ENCODE measurements at places on chromosomes 2 and 18.

DNA sequence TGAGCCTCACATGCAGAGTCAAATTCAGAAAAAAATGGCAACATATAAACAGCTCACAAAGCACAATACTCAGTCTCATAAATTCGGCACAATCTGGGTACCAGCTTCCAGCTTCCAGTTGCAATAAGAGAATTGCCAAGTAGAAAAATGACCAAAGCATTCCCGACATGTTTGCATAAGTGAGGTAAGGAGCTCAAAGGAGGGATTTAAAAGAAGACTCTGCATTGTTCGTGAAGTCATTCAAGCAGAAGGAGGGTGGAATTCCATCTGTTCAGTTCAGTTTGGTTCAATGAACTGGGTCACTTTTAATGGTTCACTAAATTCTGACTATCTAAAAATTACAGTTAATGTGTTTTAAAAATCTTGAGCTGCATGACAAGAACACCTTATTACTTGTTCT lies 106.7 kb upstream of the KLHL14 start:
- DNase-seq, result no peak

- no peak for DNase-seq
Measured at GRCh38 chr2:230827774-230828271, 36.9 kb upstream of the ITM2C start.

- no peak for DNase-seq
Measured at GRCh38 chr2:187105218-187105617, 256.2 kb upstream of the ZSWIM2 start.

GRCh38 chr2:162435676-162436075 lies 91.7 kb downstream of the GCA start:
- peak; percentile 18 for DNase-seq

- DNase-seq, result no peak
Measured at GRCh38 chr2:98297817-98298682, 48.2 kb upstream of the CNGA3 start.

DNA sequence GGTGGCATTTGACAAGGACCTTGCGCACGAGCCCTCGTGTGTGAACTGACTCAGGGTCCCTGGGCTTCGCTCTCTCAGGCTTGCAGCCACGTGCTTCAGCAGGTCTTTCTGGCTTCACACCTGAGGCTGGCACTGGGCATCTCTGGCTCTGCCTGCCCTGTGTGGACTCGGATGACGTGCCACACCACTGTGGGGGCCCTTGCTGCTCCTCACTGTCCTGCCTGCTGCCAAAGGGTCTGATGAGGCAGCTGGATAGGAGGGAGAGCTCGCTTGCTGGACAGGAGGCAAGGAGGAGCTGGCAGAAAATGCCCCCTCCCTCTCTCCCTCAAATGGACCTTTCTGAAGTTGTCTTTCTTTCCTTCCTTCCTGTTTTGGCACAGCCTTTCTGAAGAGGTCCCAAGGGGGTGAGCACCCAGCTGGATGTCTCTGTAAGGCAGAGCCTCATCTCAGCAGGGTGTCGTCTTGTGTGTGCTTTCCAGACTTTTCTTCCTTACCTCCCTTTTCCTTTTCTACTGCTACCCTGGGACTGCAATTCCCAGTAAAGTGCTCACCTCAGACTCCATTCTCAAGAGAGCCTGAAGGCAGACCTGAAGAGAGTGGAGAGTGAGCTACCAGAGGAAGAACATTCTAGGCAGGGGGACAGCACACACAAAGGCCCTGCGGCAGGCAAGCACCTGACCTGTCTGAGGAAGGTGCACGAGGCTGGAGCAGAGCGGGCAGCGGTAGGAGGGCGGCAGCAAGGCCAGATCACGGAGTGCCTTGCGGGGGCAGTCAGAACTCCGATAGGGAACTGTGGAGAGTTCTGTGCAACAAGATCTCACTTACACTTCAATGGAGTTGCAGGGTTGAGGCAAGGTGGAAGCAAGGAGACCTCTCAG lies 5.3 kb downstream of the PER2 start:
- no peak for DNase-seq

DNA sequence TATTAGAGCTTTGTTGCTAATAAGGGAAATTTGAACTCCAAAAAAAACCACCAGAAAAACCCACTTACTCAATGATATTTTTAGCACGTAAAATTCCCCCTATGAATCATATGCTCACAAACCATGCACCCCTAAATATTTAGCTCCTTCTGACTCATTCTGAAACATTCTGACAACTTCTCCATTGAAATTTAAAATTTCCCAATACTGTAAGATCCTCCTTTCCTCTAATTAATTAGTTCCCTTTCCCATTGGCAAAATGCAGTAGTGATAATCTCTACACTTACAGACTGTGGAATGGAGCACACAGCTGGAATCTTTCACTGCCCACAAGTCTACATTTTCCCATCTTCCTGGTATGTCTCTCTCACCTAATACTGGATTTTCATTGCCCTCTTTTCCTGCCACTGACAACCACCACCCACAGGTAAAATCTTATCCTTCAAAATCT lies 215.8 kb upstream of the ACVR2A start:
- peak; percentile 20 for DNase-seq

- no peak for DNase-seq
Measured at GRCh38 chr18:42544901-42545300, 570.6 kb downstream of the RIT2 start.

GRCh38 chr2:165911981-165912380 lies 41.6 kb downstream of the TTC21B start:
- no peak for DNase-seq

DNA sequence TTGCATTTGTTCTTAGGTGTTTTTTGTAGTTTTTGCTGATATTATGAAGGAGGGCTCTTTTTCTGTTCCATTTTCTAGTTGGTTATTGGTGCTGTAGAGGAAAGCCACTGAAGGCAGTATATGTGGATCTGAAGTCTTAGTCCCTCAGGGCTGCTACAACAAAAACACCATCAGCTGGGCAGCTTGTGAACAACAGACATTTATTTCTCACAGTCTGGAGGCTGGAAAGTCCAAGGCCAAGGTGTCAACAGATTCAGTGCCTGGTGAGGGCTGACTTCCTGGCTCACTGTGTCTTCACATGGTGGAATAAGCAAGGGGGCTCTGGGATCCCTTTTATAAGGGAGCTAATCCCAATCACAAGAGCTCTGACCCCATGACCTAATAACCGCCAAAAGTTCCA lies 31.4 kb upstream of the HDAC4 start:
- DNase-seq, result no peak

- no peak for DNase-seq
Measured at GRCh38 chr18:63440219-63440618, 17.9 kb upstream of the VPS4B start.

GRCh38 chr2:113755035-113755834 lies 1.2 kb downstream of the SLC35F5 start:
- DNase-seq, result no peak

- no peak for DNase-seq
Measured at GRCh38 chr2:233476651-233477547, 89.7 kb downstream of the USP40 start.

DNA sequence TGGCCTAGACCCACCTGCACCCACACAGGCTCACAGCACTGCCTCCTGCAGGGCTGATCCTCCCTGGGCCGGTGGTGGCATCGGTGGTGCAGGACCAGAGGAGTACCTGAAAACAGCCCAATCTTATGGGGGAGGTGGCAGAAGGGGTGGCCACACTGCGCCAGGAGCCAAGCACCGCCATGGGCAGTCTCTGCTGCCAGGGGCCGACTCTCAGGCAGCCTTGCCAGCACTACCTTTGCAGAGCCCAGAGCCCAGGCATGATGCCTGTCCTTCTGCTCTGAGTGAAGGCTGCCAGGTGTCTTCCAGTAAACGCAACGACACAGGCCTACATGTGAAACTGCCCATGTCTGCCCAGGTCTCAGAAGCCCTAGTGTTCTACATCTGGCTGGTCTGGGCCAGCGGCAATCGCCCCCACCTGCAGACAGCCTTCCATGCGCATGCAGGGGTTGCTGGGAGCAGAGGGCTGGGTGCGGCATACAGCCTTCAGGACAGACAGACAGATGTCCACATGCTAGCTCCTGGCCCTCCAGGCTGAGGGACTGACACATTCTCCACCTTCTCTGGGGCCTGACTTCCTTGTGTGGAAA lies 6.8 kb downstream of the HS6ST1 start:
- no peak for DNase-seq

DNA sequence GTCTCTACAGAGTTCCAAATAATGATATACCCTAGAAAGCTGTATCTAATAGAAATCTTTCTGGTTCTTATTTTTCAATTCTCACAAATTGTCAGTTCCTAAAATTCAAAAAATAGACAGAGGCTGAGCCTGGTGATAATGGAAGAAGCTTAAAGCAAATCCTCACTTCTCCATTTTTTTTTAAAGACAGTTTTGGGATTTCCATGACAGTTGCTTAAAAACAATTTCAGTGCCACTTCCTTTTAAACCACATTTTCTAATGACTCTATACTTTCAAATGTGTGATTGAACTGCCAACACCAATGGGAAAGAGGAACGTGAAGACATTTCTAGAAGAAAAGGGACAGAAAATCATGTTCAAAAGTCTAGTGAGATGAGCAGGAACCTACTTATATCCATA lies 4.0 kb downstream of the GKN2 start:
- DNase-seq, result no peak

DNA sequence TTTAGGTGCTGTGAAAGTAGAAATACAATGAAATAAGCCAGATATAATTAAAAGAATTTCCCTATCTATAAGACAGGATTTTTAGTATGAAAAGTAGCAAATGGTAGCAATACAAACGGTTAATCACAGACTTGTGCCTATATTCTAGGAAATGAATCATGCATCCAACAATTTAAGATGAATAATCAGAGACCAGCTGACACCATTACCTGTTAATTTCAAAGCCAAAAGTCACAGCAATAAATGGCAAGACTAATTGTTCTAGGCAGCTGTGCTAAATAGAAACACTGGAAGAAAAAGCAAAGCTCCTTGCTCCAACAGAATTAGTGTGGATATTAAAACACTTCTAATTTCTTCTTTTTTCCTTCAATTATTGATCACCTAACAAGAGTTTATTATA lies 35.1 kb upstream of the MPP4 start:
- no peak for DNase-seq

DNA sequence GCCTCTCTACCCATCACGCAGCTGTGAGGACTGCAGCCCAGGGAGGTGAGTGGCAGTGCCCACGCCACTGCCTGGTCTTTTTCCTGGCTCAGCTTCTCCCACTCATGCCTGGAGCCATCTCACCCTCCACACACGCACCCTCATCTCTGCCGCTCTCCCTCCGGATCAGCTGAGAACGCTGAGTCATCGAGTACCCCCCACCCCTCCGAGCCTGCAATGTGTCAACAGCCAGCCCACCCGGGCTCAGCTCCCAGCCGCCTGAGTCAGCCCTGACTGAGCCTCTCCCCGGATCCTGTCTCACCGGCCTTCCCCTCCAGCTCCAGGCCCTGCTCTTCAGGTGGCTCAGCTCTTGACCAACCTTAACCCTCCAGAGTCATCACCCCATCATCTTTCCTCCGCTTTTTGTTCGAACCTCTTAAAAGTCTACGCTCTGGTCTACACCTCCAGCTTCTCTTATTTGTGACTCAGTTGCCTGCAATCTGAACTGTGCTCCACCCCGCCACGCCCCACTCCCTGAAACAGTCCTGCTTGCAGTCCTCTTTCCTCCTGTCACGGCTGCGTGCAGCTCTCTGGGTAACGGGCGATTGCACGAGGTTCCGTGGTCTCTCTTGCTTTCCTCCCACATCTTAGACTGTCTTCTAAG lies 94.4 kb upstream of the ASAP2 start:
- DNase-seq, result peak; percentile 95

GRCh38 chr2:37911296-37911873 lies 13.7 kb upstream of the RMDN2 start:
- no peak for DNase-seq

DNA sequence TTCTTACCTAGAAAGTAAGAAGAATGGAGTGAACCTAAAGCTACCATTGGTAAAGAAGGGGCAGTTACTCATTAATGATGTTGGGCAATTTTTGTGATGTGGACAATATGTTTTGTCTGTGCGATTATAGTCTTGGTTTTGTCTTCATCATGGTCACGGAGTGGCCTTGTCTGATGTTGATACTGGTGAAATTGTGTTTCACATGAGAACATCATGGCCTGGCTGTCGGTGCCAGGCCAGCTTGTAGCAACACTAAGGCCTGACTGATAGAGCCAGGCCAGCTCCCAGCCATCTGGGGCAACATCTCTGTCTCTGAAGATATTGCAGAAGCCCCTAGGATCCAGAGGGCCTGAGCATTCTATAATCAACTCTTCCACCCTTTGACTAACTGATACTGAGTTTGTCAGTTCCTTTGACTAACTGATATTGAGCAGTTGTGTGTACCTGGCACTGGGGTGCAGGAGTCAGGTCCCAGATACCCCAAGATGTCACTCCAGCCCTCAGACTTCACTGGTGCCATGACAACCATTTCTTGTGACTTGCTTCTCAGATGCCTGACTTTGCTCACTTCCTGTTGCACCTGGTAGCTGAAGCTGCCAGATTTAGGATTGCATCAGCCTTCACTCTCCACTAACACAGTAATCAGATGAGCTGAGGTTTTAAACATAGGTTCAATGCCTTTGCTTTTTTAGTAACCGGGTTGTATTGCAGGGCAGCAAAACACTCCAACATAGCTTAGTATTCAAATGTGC lies 62.5 kb downstream of the RPIA start:
- DNase-seq, result no peak

DNA sequence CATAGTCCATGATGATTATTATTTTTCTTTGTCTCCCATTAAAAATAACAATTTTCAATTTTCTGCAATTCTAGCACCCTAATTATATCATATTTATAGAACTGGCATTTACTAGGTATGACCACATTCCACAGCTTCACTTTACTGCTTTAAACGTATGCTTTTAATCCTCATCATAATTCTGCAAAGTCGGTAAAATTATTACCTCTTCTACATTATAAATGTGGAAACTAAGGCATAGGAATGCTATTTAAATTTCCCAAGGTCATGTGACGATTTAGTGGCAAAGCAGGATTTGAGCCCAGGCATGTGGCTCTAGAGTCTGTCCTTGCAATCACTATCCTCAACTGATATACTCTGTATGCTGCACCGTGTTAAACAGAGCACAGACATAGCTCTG lies 866.4 kb downstream of the EPHA4 start:
- DNase-seq, result no peak

GRCh38 chr2:239255628-239256349 lies 145.0 kb downstream of the HDAC4 start:
- DNase-seq, result no peak

GRCh38 chr2:46937471-46937901 lies 21.9 kb upstream of the MCFD2 start:
- no peak for DNase-seq

DNA sequence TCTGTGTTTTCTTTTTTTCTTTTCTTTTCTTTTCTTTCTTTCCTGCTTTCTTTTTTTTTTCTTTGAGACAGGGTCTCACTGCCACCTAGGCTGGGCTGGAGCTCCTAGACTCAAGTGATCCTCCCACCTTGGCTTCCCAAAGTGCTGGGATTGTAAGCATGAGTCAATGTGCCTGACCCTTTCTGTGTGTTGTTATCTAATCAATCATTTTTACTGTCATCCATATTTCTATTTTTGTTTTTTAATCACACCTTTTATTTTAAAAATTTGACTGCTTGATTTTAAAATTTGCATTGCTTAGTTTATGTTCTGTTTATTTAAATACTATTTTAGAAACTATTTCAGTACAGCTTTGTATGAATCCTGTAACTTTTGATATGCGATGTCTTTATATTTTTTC lies 19.2 kb downstream of the LCLAT1 start:
- no peak for DNase-seq

- no peak for DNase-seq
Measured at GRCh38 chr2:36606925-36607324, 9.0 kb upstream of the FEZ2 start.
